ENCODE measurements at places on chromosomes 7 and 10. TPM values are rescaled to one million over a fixed set of nuclear protein-coding genes. Genes with fewer than 3 reads are reported as not detected.

Gene CPEB3
- 0.90 TPM for total RNA-seq

Gene NEUROD6
- total RNA-seq, result not detected

Gene NME8
- total RNA-seq, result not detected

Gene TIMM23B
- total RNA-seq, result 9.4 TPM

Gene TAS2R3
- total RNA-seq, result 0.89 TPM

Gene STAMBPL1
- 0.26 TPM for total RNA-seq

All from dermis microvascular lymphatic vessel endothelial cell (primary cell).